Activated naive CD4-positive, alpha-beta T cell treated with anti-CD3 and anti-CD28 coated beads, Interleukin-2, amount 50 U/mL, for 16 hours (primary cell): ENCODE measurements at places on chromosomes 16 and 17.

- no peak for DNase-seq
These were observed 275.1 kb upstream of the TBX2 start for GRCh38 chr17:61124562-61124961.

- no peak for DNase-seq
These were observed 14.8 kb downstream of the TEKT5 start for GRCh38 chr16:10679921-10680320.

DNA sequence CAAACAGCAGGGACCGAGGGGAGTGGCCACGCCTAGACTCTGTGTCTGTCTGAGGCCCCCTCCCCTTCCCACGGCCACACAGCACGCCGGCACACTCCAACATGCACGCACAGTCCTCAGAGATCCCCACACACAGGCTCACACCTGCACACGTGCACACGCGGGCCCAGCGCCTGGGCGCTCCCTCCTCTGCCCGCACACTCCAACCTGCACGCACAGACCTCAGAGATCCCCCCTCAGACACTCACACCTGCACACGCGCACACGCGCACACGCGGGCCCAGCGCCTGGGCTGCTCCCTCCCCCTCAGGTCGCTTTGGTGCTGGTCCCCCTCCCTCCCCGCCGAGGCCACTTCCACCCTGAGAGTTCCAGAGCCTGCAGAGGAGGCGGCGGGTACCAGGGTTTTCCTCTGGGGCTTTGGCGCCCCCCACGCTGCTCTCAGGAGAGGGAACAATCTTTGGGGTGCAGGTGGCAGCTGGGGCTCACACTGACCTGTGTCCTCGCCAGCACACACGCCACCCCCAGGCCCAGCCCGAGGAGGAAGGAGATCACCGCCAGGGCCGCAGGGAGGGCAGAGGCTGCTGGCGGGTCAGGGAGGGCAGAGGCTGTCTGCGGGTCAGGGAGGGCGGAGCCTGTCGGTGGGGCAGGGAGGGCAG is 1.6 kb downstream of the CD7 start:
- peak; percentile 58 for DNase-seq

DNA sequence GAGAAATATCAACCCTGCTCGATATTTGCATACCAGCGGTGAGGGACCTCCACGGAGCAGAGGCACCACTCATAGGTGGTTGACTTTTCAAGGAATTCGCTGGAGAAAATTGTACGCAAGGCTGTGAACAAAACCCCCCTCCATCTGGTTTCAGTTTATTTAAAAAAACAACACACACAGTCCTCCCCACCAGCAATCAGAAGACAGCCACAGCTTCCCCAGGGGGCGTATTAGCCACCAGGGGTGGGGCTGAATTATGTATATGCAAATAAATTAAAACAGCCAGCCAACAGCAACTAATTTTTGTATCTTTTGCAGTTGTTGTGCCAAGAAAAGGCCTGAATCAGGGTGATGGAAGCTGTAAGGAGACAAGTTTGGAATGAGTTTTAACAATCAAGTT is 5.9 kb upstream of the HSD11B2 start:
- no peak for DNase-seq

DNA sequence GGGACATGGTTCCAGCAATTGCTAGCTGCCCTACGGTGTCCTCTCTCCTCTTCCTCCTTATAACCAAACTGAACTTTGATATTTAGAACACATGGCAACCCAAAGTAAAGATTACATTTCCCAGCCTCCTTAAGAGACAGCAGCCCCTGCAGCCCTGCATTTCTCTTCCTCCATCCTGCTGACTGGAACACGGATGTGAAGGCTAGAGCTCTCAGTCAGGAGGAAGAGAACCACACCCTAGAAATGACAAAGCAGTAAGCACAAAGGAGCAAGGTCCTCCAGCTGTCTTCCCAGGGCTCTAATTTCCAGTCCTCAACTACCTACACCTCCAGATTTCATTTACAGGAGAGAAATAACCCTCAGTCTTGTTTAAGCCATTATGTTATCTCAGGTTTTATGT is 10.9 kb downstream of the DYNC1LI2 start:
- DNase-seq = no peak

GRCh38 chr17:81509972-81510784 is 2.4 kb downstream of the ACTG1 start:
- DNase-seq = no peak

- DNase-seq = no peak
These were observed 25.3 kb downstream of the UBE2O start for GRCh38 chr17:76427501-76428231.

- no peak for DNase-seq
These were observed 18.0 kb downstream of the C17orf67 start for GRCh38 chr17:56815711-56816110.

DNA sequence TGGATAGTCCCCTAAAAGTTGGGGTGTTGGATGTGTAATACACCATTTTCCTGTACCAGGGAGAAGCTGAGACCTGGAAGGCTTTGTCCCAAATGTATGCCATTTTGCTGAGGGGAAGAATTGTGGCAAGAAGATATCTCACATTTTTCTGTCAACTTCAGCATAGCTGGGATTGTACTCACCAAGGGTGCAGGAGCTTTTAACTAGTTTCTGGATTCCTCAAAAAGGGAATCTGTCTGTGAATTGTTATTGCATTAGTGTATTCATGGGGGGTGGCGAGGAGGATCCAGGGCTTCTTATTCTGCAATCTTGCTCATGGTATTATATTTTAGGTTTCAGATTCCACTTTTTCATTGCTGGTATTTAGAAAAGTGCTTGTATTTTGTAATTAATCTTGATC is 208.2 kb upstream of the MYOCD start:
- DNase-seq = no peak

GRCh38 chr16:85571813-85572619 is 41.1 kb upstream of the GSE1 start:
- no peak for DNase-seq

DNA sequence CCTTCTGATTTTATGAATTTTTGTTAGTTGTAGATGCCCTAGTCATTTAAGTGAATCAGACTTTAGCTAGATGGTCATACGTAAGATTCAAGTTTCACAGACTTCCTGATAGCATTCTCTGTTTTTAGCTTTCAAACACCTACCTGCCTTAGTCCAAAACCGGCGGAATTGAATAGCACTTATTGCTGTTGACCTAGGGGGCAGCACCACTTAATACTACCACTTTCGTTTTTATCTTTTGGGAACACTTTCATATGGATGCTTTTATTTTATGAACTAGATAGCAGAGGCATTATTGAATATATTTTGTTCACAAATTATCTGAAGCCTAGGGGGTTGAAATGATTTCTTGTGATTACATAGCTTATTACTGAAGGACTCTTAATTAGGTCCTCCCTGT is 31.5 kb downstream of the TADA2A start:
- DNase-seq = no peak

DNA sequence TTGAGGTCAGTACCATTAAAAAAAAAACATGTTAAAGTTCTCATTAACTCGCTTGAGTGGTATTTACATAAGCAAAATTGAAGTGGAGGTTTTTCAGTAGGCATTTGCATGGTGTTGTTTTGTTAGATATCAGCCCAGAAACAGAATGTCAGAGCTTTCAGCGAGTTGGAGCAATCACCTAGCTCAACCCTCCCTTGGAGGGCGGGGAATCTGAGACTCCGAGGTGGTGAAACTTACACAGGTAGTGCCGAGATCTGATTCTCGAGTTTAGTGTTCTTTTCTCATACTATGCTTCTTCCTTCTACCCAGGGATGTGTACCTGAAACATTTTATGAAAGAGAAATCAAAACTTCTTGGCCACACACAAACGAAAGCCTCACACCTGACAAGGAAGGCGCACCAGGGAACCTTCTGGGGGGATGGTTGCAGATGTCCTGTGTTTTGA is 6.6 kb downstream of the SEC14L1 start:
- no peak for DNase-seq
